ENCODE measurements at places on chromosomes 2 and 18. TPM values are rescaled to one million over a fixed set of nuclear protein-coding genes. Genes with fewer than 3 reads are reported as not detected.

DNA sequence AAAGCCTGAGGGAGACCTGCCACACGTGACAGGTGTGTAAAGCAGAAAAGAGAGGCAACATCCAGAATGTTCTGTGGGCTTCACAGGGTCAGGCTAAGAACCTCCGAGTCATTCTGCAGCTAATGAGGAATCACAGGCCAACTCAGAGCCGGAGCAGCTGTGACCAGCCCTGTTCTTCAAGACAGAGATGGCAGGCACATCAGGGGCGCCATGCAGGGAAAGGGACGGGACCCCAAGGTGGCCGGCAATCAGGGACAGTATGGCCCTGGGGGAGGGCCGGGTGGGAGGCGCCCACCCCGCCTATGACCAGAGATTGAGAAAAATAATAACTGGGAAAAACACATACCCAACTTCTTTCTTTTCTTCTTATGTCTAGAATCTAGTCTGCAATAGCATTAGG, 316.7 kb upstream of the SALL3 start:
- no peak for DNase-seq

Gene KIF5C
- total RNA-seq, result 0.17 TPM

- no peak for DNase-seq
Observed at GRCh38 chr2:75483878-75484277, 76.9 kb downstream of the EVA1A start.

Gene OBSL1
- 34.4 TPM for total RNA-seq

Gene DPP10
- total RNA-seq, result not detected

Gene PSMA8
- total RNA-seq, result not detected

DNA sequence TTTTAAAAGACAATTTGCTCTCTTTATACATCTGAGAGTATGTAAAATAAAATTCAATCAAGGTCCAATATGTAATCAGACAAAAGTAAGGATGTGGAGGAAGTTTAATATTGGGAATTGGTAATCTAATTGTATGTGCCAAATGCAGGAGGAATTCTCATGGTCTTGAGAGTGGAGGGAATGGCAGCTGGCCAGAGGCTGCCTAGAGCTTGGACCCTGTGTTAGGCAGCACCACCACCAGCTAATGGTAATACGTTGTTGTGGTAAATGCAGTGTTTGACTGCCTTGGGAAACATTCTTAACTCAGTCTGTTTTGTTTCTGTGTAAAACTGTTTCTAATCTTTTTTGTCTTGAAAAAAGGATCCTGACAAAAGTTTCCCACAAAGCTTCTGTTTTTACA, 30.0 kb downstream of the GALNT1 start:
- no peak for DNase-seq

GRCh38 chr2:239538357-239539052, 137.7 kb upstream of the HDAC4 start:
- DNase-seq, result no peak

DNA sequence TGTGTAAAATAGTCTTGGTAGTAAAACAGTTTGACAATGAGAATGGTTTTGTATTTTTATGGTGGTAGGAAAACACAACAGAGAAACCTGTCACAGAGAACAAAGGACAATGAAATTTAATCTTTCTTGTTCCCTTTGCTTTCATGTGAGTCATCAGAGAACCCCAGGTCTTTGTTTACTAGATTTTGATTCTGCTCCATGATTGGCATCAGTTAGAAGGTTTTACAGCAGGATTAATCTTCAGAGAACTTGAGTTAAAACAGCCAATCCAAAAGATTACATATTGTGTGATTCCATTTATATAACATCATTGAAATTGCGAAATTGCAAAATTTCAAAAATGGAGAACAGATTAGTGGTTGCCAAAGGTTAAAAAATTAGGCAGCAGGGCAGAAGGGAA, 2.5 kb downstream of the APLF start:
- DNase-seq, result no peak

All from fibroblast of lung (primary cell).